ENCODE measurements at places on chromosomes 2 and 18. TPM values are rescaled to one million over a fixed set of nuclear protein-coding genes. Genes with fewer than 3 reads are reported as not detected.

KCNIP3 gene
- total RNA-seq: 15.1 TPM

DNA sequence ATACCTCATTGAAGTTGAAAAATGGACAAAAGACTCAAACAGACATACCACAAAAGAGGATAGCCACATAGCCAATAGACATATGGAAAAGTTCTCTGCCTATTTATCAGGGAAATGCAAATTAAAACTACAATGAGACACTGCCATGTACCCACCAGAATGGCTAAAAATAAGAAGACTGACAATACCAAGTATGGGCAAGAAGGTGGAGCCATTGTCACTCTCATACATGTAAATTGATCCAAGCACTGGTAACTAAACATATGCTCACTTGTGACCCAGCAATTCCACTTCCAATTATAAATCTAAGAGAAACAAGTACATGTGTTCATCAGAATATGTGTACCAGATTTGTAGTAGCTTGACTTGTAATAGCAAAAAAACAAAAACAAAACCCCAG is 4.6 kb downstream of the LOXHD1 start:
- no peak overlapping the region for H3K4me3 ChIP-seq
- peaks cover 7% of the 10 kb centered on the region for H3K27me3 ChIP-seq
- DNase-seq: no peak
- no peaks in the 10 kb centered on the region for H3K36me3 ChIP-seq
- no peak overlapping the region for H3K27ac ChIP-seq

- H3K27ac ChIP-seq: peak overlapping the region; percentile 94
- H3K4me1 ChIP-seq: peaks cover 21% of the 10 kb centered on the region
- peak overlapping the region; percentile 99 for H3K4me3 ChIP-seq
- no peaks in the 10 kb centered on the region for H3K36me3 ChIP-seq
Measured at GRCh38 chr2:96869281-96869821, 529 bp downstream of the SEMA4C start.

GRCh38 chr2:108449410-108450130 is 564 bp downstream of the GCC2 start:
- peaks cover 3% of the 10 kb centered on the region for H3K4me1 ChIP-seq
- H3K27ac ChIP-seq: peak overlapping the region; percentile 94
- no peaks in the 10 kb centered on the region for H3K36me3 ChIP-seq
- no peak for DNase-seq
- H3K4me3 ChIP-seq: peak overlapping the region; percentile 74

DNA sequence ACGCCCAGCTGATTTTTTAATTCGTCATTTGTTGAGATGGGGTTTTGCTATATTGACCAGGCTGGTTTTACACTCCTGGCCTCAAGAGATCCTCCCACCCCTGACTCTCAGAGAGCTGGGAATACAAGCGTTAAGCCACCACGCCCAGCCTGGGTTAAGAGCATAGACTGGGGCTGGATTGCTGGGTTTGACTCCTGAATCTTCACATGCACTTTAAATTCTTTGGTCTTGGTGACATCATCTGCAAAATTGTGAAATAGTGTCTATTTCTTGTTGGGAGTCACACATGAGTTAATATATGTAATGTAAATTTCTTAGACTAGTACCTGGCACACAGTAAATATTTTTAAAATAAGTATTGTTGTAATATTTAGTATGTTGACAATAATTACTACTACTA is 257.4 kb downstream of the DOK6 start:
- H3K27ac ChIP-seq: no peak overlapping the region
- no peaks in the 10 kb centered on the region for H3K4me1 ChIP-seq
- H3K4me3 ChIP-seq: no peak overlapping the region

- peaks cover 12% of the 10 kb centered on the region for H3K4me1 ChIP-seq
- H3K27me3 ChIP-seq: no peaks in the 10 kb centered on the region
- H3K4me3 ChIP-seq: peak overlapping the region; percentile 100
- no peak for DNase-seq
- H3K36me3 ChIP-seq: no peaks in the 10 kb centered on the region
- H3K27ac ChIP-seq: peak overlapping the region; percentile 93
Measured at GRCh38 chr2:73112026-73112912, 479 bp downstream of the RAB11FIP5 start.

Data from breast epithelium (tissue), 4 donors.